ENCODE measurements at places on chromosomes 1 and 21.
A peak's percentile ranks its signal among the peaks of the same experiment; 100 is the strongest.

DNA sequence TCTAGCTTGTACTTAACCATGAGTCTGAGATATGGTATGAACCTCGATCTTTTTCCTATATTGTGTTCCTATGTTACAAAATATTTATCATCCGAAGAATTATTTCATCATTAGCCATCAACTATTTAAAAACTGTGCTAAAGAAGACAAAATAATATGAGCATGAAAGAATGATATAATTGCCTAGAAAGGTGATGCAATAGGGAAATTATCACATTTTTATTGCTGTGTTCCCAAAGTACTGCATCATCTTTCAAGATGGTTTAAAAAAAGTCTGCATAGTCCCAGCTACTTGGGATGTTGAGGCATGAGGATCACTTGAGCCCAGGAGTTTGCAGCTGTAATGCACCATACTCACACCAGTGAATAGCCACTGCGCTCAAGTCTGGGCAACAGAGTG lies 126.7 kb downstream of the APP start:
- no peak for DNase-seq

DNA sequence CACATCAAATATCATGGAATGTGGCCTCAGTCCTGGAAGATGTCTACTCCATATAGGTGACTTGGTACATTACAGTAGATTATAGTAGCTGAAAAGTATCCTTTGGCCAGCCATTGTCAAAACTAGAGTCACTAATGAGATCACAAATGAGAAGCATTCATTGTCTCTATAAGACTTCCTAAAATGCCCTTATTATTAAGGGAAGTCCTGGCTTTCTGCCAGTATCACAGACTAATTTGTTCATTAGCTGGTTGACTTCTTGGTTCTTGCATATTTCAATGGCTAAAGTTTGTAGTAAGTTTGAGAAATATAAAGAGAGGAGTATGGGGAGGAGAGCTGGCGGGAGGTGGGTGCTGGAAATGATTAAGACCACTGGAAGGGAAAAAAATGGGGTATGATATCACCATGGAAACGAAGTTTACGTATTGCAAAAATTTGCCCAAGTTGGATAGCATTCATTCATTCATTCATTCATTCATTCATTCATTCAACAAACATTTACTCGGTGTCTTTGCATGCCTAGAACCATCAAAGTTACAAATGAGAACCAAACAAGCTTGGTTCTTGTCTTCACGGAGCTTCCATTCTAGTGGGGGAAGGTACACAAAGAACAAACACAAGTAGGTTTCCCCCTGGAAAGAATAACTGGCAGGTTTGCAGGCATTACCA lies 11.7 kb upstream of the B3GALNT2 start:
- DNase-seq = no peak

- DNase-seq = no peak
These were observed 80.0 kb downstream of the SLC25A24 start for GRCh38 chr1:108120163-108120562.

GRCh38 chr1:192272732-192273131 lies 44.1 kb upstream of the RGS21 start:
- no peak for DNase-seq

DNA sequence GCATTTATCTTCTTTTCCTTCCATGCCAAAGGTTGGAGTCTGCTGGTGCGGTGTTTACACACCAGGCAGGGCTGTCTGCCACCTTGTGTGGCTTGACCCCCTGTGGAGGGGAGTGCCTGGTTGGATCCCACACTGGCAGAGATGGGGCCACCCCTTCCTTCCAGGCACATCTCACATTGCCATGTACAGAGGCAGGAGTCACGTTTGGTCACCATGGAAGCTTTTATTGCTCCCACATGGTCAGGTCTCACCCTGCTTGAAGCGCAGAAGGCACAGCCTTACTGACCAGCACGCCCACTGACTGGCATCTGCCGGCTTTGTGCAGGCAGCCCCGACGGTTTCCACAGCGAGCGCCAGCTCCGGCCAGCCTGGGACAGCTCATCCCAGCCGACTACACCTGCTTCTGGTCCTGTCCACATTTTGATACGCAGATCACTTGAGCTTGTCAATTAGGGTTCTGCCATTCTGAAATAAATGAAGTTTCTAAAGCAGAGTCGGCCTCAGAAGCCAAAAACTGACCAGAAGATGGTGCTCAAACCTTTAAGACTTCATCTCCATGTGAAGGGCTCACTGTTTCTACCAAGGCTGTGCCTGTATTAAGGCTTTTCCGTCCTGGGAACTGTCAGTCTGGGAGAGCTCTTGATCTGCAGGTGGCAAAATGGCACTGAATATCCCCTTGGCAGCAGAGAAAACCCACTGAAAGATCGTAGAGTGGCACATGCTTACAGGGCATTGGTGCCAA lies 35.6 kb upstream of the EPHA8 start:
- no peak for DNase-seq

DNA sequence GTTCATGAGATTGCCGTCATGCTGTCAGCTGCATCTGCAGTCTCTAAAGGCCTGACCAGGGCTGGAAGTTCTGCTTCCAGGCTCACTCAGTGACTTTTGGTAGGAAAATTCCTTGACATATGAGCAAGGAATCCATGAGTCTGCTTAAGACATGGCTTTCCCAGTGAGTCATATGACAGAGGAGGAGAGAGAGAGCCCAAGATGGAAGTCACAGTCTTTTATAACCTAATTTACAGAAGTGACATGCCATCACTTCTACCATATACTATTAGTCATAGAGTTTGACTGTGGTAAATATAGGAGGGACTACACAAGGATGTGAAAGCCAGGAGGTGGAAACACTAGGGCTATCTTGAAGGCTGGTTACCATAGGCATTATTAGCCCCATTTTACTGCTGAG lies 115.2 kb downstream of the ROR1 start:
- no peak for DNase-seq

DNA sequence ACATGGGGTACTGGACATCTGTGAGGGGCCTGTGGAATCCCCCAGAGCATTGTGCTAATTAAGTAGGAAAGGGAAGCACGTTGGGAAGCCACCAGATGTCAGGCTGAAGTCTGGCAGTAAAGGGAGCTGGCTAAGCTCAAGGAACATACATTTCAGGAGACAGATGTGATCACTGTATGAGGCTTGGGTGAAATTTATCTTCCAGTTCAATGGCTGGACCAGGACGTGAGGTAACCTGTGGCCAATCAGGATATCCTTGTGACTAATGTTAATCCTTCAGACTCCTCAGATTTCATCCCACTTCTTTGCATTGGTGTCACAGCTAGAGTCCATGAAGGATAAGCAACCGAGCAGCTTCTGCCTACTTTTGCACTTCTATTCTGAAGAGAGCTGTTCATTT lies 110.2 kb upstream of the APP start:
- no peak for DNase-seq

GRCh38 chr1:156717351-156717750 lies 10.9 kb upstream of the METTL25B start:
- DNase-seq = no peak

GRCh38 chr1:153251562-153251961 lies 7.9 kb upstream of the LORICRIN start:
- DNase-seq = no peak

- DNase-seq = no peak
These were observed 111.7 kb downstream of the NMNAT2 start for GRCh38 chr1:183306317-183307042.

DNA sequence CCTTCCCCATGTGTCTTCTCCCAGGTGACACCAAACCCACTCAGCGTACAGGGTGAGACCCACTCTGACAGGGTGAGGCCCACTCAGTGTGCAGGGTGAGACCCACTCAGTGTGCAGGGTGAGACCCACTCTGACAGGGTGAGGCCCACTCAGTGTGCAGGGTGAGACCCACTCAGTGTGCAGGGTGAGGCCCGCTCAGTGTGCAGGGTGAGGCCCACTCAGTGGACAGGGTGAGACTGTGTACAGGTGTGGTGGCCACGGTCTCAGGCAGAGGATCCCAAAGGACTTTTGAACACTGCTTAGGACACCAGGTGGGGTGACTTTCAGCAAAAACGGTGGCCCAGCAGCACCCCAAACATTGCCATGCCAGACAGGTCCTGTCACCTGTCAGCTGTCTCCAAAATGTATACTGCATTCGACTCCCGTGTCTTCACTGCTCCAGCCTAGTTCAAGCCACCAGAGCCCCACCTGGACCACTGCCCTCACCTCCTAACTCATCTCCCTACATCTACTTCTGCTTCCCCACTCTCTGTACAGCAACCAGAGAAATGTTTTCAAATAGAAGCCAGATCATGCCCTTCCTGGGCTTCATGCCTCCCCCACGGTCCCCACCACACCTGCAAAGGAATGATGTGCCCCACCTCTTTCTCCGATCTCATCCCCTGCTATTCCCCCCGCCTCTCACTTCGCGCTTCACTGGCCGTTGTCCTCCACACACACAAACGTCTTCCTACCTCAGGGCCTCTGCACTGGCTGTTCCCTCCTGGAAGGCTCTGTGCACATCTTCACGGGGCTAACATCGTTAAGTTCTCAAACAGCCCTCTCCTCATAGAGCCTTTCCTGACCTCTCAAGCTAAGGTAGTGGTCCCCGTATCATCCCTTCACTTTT lies 52.1 kb downstream of the ACBD3 start:
- DNase-seq = no peak

DNA sequence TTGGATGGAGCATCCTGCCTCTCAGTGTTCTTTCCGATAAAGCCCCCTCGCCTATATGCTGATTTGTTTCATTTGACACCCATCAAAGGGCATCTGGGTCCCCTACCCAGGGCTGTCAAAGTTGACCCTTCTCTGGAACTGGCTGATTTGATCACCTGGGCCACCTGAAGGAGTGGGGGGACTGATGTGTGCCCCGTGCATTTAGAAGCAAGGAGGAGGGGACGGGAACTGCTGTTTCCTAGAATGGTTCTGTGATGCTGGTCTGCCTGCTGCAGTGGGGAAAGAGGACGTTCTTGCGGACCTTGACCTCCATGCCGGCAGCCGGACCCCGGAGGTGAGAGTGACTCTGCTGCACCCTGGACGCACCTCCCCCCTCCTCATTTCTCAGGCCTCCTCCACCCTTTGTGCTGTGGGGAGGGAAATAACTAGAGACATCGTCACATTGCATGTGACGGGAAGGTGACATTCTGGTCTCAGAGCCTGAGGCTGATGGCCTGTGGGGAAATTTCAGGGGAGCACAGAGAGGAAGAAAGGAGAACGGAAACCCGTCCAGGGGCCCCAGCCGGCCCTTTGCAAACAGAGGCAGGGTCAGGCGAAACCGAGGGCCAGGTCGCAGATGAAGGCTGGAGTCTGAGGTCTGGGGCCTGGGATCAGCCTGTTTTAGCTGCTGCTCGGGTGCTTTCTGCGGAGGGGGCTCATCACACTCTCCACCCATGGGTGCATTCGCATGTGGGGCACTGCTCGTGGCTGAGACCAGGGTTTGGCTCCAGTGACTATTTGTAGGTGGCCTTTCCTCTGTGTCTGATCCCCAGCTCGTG lies 25.7 kb downstream of the CRYAA start:
- no peak for DNase-seq

- DNase-seq = no peak
These were observed 164.8 kb downstream of the PLPPR5 start for GRCh38 chr1:98839840-98840239.

GRCh38 chr1:171220081-171220420 lies 28.2 kb upstream of the FMO1 start:
- no peak for DNase-seq

DNA sequence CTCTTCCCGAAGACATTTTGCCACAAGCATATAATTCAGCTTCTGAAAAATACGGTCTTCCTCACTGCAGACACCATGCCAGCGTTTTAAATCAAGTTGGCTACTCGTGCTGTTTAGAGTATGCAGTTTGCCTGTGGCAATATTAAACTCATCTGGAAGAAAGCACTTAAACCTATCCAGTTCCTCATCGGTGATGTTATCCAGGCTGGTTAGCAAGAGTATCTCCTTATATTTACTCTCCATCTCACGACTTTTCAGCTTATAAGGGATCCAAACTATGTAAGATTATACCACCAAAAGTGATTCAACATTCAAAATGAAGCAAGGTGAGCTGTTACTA lies 9.7 kb upstream of the IFI16 start:
- no peak for DNase-seq

- DNase-seq = peak; percentile 20
These were observed 36.2 kb upstream of the KCNA10 start for GRCh38 chr1:110554871-110555801.

Measured in activated T-helper 1 cell treated with anti-CD3 and anti-CD28 coated beads, Interleukin-2, amount 50 U/mL, for 16 hours (primary cell).